CD4-positive, alpha-beta T cell treated with Interleukin-15 for 1 hour (primary cell): ENCODE measurements at places on chromosomes 12 and 14.

- DNase-seq = no peak
Observed at GRCh38 chr12:89140141-89140540, 212.2 kb downstream of the DUSP6 start.

DNA sequence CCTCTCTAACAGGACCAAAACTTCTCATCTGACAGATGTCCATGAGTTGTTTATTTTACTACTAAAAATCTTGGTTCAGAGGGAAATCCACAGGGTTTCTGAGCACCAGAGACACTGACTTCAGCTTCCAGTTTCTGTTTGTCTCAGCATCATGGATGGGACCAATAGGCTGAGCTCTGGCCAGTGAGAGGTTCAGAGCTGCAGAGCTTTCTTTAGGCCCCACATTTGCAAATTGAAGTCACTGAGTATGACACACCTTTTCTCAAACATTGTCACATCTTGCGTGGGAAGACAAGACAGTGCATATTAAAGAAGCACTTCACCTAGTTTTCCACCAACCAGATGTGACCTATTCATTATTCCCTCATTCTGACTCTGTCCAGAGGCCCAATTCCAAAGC lies 45.2 kb downstream of the RDH12 start:
- no peak for DNase-seq

DNA sequence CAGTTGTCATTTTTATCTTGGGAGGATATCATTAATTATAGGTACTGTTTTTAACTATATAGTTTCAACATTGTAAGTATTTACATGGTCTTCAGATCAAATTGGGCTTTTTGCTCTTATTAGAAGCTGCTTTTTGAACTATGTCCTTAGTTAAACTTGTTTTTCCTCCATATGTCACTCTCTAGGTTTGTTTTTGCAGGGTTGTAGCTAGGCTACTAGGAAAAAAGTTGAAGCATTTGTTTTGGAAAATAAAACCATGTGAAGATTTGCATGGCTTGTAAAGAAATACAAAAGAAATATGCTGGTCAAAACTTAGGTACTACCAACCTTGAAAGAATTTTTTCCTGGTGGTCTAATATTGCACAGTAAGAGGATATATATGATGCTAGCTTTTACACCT lies 3.4 kb downstream of the ARID2 start:
- DNase-seq = no peak

GRCh38 chr12:10142976-10143589 lies 13.1 kb upstream of the CLEC7A start:
- no peak for DNase-seq

DNA sequence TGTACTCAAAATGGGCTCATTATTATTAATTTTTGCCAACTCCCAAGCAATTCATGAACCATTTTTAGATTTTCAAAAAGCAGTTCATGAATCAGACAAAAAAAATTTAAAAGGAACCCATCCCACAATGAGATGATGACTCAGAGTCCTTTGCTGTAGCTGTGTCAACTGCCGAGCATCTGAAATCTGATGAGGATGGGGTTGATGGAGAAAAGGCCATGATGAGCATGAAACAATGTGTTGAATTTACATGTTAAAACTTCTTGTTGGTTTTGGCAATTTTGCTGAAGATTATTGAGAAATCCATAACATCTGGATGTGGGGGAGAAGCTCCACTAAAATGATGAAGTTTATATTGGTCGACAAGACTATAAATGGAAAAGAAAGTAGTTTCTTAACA lies 378.0 kb downstream of the FOXG1 start:
- DNase-seq = no peak

GRCh38 chr14:104317975-104318557 lies 179.7 kb downstream of the KIF26A start:
- no peak for DNase-seq

DNA sequence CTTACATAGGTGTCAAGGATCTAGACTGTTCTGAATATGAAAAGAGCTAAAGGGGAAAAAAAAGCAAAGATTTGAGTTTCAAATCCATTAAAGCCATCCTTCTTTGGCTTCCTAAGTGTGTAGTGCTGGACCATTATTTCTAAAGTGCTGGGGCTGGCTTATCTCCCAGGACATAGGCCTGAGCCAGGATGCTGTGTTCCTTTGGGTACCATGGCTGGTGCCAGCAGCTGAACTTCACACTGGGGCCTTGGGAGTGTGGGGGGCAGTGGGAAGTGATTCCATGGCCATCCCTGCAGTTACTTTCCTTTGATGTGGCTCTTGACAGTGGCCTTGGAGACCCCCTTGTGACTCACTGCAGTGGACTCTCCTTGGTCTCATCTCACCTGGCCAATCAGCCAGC lies 20.8 kb downstream of the PRMT8 start:
- no peak for DNase-seq

DNA sequence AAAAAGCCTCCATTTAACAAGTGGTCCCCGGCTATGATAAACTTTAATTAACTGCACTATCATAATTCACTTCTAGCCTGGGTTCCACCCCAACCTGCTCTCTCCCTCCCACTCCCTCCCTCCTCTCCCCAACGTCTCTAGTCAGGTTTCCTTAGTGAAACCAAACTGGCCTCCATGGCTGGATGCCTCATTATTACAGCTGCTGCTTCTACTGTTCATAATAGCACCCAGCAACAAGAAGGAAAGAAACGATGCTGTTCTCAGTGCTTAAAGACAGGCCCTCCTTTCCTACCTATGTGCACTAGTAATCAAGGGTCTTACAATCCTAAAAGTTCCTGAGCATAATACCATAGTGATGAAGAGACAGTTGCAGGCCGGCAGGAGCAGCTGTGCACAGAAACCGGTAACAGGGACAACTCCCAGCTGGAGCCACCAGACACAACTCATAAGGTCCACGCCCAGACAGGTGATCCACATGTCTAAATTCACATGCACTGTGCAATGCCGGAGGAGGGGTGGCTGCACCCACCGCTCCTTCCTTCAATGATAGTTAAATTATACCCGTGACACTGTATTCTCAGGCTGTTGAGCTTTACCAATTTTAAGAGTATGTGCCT lies 6.2 kb downstream of the IRF2BPL start:
- no peak for DNase-seq

DNA sequence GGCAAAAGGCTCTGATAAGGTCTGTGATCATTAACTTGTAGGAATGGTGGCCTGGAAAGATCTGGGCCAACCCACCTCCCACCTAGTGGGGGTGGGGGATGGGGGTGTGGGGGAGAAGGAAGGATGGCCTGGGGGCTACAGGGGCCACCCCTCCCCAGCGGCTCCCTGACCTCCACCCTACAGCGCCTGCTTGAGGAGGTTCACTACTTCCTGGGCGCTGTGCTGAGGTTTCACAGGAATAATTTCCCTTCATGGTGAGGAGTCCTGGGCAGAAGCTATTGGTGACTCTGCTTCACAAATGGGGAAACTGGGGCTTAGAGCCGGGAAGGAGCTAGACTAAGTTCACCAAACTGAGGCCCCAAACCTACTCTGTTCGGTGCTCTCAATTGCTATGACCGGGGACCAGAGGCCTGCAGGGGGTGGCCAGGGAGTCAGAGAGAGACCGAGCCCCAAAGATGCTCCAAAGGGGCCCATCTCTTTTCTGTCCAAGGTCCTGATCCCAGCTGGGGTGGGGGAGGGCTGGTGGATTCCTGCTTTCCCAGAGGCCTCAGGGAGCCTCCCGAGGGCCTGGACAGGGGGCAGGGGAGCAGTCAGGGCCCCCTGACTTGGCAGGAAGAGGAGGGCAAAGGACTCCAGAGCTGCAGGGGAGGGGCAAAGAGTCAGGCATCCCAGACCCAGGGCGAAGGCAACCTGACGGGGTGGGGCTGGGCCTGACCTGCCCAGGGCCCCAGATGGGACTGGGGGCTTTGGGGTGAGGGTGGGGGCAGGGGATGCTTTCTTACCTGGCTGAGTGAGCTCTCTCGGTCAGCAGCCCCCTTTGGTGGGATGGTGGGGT lies 1.7 kb downstream of the HNF1A start:
- DNase-seq = no peak

DNA sequence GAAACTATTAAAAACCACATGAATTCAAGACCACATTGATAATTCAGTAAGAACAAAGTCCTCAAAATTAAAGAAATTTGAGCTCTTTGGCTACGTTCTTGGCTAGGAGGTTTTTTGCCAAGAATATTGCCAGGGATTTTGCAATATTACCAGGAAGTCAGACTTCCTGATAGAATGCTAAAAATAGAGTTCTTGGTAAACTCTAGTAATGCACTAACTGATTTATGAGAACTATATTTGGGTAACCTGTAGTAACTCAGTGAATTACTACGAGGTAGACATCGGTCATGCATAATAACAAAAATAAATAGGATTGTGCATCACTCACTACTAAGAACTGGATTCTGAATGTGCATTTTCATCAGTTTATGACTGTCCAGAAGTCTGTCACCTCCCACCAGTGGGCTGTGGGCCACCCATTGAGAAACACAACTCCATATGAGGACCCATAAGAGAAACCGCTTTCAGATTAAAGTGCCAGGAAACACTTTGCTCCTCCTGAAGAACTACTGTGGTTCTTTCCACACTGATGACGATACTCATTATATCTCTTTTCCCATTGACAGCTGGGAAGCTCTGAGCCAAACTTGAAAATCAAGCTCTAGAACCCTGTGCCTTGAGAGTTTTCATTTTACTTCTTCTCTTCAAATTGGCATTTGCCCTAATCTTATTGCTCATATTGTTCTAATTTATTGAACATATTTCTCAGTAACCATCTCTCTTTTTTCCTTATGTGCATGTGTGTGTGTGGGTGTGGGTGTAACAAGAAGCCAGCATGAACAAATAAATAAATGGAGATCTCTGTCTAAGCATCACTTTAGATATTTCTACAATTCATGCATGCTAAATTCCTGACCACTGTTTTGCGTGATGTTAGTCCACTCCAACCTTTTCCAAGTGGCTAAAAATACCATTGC lies 116.6 kb downstream of the BCL11B start:
- no peak for DNase-seq

DNA sequence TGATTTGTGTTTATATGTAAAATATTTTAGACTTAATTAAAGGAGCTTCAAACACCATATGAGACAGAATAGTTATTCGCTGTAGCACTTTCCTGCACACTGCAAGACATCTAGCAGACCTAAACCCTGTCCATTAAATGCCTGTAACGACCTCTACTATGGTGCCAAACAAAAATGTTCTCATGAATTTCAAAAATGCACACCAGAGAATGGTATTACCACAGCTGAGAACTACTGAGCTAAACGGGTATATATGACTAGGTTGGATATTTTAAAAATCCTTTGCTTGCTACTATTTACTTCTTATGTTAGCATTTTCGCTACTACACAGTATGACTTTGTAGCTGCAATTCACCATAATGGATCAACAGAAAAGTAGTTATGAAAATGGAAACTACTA lies 34.8 kb downstream of the SPPL3 start:
- no peak for DNase-seq

DNA sequence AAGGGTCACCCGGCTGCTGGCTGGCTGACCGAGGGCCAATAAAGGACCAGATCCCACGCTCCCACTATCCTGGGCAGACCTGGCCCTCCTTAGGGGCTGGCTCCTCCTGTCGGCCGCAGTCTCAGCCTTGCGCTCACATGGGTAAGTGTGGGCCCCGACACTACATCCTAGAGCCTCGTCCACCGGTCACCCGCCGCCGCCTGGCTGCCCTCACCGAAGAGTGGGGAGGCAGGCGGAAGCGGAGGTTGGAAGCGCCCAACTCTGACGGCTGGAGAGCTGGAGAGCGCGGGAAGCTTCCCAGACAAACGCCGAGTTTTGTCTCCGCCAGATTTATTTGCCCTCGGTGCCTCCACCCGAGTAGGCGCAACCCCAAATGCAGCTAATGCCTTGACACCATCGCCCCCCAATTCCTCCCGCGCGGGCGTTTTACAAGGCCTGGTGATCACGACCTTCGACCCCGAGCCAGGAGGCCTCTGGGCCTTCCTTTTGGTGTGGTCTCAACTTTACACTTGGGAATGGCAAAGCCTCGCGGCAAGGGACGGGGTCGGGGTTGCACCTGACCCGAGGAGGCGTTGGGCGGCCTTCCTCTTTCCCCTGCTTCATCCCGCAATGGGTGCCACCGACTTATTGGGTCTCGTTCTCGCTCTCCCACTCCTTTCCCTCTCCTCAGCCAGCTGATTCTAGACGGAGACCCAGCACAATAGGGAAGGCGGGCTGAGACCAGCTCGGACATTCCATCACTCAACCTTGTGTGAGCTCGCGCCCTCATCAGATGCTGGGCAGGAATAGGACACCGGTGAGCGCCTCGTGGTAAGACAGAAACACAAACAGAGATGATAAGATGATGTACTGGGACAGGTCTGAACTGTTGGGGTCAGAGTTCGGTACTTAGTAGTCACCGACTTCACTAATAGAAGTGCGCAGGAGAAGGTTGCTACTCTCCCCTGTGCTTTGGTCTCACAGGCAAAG lies 78.3 kb upstream of the ANO4 start:
- DNase-seq = no peak

GRCh38 chr12:46499901-46500300 lies 127.3 kb upstream of the SLC38A2 start:
- DNase-seq = no peak

GRCh38 chr12:108078428-108078827 lies 50.7 kb upstream of the WSCD2 start:
- no peak for DNase-seq
